GM12892 (cell line): ENCODE measurements at places on chromosomes 2 and 18.
A peak's percentile ranks its signal among the peaks of the same experiment; 100 is the strongest.

DNA sequence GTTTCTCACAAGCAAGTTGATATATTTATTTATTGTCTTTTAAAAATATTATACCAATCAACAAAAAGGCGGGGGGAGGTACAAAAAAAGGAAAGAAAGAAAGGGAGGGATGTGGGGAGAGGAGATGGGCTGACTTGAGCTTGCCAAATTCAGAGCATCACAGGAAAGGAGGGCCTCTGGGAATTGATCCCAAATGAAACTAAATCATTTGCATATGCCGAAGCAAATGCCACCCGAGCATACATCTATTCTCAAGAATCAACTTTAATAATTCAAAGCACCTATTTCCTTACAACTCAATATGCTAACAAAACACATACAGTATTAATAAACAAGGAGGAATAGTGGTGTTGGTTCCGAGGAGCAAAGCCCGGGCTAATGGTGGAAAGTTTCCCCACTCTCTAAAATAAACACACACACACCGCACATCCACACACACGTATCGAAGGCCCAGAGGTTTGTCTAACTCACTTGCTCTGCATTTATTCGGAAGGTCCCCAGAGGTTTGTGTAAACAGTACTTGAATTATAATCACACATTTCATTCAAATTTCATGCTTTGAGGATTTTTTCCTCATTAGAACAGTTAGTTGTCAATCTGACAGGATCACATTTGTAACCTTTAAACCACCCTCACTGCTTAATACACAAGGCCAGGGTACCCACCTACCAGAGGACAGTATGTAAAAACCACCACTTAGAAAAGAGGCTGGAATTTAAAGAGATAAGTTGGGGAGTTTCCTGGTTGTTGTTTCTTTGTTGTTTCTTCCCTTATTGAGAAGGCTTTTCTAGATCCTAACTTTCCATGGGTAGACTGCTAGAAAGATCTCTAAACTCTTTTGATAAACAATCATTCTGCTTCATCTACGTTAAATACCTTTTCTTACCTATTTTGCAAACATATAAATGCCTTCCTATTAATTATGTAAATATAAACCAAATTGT, 264.7 kb downstream of the TCF4 start:
- DNase-seq: no peak

DNA sequence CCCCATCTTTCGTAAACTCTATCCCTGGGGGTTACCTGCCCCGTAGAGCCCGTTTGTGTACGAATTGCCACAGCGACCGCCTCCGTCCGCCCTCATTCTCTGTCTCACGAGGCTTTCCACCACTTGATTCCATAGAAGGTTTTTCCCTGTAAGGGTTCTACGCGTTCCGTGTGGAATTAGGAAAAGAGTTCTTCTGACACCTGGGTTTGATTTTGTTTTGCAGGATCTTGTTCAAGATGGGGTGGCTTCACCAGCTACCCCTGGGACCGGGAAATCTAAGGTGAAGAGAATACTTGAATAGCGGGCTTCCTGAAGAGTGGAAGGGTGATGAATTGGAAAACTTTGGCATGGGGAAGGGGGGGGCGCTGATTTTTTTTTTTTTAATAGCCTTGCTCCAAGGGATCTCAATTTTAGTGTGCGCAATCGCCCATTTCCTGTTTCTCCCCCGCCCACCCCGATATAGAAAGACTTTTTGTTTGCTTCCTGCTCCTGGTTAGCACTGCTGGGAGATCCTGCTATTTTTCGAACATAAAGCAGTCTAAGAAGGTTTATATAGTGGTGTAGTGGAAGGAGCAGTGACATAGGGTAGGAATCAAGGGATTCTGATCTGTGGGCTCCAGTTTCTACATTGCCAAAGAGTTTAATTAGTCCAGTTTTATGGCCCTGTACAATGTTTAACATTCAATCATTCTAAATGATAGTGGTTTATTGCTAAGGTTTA, 564 bp downstream of the GCC2 start:
- DNase-seq: peak; percentile 8

- no peak for DNase-seq
Measured at GRCh38 chr2:26658691-26659346, 17.7 kb upstream of the CIB4 start.

- DNase-seq: no peak
Measured at GRCh38 chr2:69226903-69227302, 160.1 kb downstream of the GFPT1 start.

- no peak for DNase-seq
Measured at GRCh38 chr2:191066197-191066918, 52.4 kb upstream of the STAT1 start.

DNA sequence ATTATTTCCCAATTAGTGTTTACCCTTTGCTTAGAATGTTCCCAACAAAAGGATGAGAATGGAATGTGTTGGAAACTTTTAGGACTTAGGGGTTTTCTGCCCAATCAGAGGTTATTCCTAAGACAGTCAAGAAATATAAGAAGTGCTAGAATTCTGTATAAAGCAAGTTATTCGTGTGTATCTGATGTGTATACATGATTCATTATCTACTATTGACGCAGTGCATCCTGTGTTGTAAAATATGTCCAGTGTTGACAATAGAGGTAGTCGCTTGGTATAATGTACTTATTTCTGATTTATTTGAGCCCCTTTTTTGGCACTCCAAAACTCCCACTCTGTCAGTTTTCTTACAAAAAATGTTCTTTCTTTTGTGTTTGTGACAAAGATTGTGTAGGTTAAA, 881 bp downstream of the PIKFYVE start:
- DNase-seq: no peak

DNA sequence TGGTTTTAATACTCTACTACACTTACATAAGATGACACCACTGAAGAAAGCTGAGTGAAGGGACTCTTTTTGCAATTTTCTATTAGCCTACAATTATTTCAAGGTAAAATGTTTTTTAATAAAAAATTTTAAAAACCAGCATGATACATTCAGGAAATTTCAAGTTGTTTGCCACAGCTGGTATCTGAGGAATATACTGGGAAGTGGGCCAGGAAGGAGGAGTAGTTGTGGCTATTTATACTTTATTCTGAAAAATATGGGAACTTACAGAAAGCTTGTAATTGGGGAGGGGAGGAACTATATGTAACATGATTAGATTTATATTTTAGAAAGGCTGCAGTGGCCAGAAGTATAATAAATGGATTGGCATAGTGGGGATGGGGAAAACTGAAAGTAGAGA, 40.8 kb downstream of the WDR35 start:
- no peak for DNase-seq
